ENCODE measurements at places on chromosomes 2 and 18.
A peak's percentile ranks its signal among the peaks of the same experiment; 100 is the strongest.

- no peak for DNase-seq
- no peaks in the 10 kb centered on the region for H3K4me1 ChIP-seq
- no peak overlapping the region for H3K27ac ChIP-seq
Measured at GRCh38 chr2:146209842-146210275, 1635.0 kb upstream of the ACVR2A start.

DNA sequence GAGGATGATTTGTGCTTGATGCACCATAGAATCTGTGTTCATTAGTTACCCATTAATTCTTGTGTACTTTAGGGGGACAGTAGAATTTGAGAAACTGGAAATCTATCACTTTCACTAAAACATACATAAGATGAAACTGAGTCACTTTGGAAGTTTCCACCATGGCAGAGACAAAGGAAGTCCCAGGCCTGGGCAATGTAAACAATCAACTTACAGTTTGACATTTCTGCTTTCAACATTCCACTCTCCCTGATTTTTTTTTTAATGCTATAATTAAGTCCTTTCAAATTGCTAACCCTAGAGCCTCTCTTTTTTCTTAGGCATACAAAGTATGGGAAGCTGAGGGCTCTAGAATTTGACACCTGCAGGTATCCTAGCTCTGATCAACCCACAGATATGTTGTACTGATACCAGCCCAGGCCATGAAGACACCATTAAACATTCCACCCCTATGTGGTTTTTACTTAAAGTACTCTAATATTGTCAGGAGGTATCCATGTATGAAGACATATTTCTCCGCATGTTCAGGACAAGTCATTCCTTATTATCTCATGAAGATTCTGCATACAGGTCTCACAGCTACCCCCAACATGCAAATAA is 88.5 kb upstream of the GLS start:
- peak overlapping the region; percentile 19 for H3K4me3 ChIP-seq
- peaks cover 2% of the 10 kb centered on the region for H3K36me3 ChIP-seq
- peaks cover 71% of the 10 kb centered on the region for H3K4me1 ChIP-seq
- no peaks in the 10 kb centered on the region for H3K27me3 ChIP-seq

DNA sequence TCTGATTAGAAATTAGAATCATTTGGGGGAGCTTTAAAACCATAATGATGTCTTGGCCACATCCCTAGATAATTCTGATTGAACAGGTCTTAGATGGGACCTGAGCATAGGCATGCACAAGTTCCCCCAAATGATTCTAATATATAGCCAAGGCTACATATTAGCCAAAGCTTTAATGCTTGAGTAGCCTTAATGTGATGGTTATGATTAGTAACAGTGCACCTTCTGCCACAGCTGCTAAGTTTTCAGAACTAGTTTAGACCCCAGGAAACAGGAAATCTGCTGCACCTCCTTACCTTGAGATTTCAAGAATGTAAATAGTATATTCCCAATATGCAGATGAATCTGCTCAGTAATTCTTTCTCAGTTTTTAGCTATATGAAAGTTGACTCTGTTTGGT is 119.8 kb downstream of the PTPN4 start:
- H3K4me3 ChIP-seq, result no peak overlapping the region
- H3K36me3 ChIP-seq, result peaks cover 1% of the 10 kb centered on the region
- no peak overlapping the region for H3K27ac ChIP-seq
- H3K27me3 ChIP-seq, result no peaks in the 10 kb centered on the region
- DNase-seq, result no peak
- peaks cover 4% of the 10 kb centered on the region for H3K4me1 ChIP-seq

GRCh38 chr18:7871560-7872456 is 304.7 kb downstream of the PTPRM start:
- H3K27me3 ChIP-seq, result peaks cover 3% of the 10 kb centered on the region
- H3K27ac ChIP-seq, result no peak overlapping the region

- H3K4me3 ChIP-seq, result no peak overlapping the region
- no peak for DNase-seq
- H3K27ac ChIP-seq, result no peak overlapping the region
- H3K36me3 ChIP-seq, result no peaks in the 10 kb centered on the region
- peaks cover 11% of the 10 kb centered on the region for H3K27me3 ChIP-seq
Measured at GRCh38 chr18:58180172-58180571, 136.1 kb downstream of the NEDD4L start.

GRCh38 chr18:292271-292670 is 24.4 kb upstream of the THOC1 start:
- H3K4me1 ChIP-seq, result no peaks in the 10 kb centered on the region
- no peak overlapping the region for H3K27ac ChIP-seq

DNA sequence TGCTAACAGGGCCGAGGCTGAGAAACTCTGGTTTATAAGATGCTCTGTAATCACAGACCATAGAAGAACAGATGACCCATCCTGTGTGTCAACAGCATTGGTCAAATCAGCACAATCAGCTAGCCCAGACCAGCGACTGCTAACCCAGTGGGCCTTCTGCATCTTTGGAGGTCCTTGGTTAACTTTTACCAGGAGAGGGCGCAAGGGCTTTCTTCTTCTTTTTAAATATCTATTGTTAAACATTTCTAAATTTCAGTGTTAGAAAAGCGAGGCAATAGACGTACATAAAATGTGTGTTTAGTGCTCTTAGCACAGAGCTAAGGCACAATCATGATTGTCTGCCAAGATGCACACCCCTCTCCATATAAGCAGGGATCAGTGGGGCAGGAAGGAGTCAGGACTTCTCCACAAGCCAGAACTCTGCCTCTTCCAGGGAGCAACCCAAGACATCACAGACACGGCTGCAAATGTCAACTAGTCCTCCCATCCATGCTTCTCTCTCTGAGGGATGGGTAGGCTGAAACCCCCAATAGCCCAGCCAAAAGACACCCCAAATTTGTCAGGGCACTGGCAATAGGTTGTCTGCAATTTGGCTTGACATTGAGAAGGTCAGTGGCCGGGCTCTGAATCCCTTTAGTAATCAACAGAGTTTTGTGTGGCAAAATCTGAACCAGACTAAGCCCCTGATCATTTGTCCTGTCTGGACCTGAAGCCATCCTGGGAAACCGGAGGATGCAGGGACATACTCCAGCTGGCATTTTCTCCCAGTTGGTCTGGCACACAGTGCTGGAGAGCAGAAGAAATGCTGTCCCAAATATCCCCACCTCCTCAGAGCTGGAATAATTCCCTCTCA is 188.2 kb downstream of the BCL2 start:
- H3K27me3 ChIP-seq, result no peaks in the 10 kb centered on the region
- no peak overlapping the region for H3K4me3 ChIP-seq
- H3K4me1 ChIP-seq, result peaks cover 31% of the 10 kb centered on the region
- DNase-seq, result peak; percentile 24
- H3K27ac ChIP-seq, result peak overlapping the region; percentile 18
- peaks cover 31% of the 10 kb centered on the region for H3K36me3 ChIP-seq

DNA sequence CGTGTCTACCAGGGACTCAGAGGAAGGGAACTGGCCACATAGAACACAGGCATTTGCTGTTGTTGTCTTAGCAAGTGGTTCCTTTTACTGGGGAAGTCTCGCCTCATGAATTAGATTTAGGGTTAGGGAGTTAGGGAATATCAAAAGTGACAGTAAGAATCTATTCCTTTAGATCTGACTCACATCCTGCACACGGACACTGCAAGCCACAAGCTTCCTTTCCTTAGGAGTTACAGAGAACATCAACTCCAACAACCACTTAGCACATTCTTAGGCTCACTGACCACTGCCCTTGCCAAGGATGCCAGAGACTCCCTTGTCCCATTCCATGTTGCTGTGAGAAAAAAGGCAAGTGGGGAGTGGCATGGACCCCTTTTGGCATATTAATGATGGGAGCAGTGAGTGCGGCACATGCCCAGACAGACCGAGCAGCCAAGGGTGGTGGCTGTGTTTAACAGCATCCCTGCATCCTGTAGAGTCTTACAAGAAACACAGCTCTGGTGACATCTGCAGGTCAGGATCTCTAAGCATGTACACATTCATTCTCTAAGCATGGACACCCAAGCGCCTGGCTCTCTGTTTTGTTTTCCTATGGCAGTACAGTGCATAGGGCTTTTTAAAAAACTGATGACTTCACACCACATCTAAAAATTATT is 745.6 kb upstream of the RAB6C start:
- DNase-seq, result no peak
- no peaks in the 10 kb centered on the region for H3K27me3 ChIP-seq
- no peaks in the 10 kb centered on the region for H3K36me3 ChIP-seq
- no peaks in the 10 kb centered on the region for H3K4me1 ChIP-seq

DNA sequence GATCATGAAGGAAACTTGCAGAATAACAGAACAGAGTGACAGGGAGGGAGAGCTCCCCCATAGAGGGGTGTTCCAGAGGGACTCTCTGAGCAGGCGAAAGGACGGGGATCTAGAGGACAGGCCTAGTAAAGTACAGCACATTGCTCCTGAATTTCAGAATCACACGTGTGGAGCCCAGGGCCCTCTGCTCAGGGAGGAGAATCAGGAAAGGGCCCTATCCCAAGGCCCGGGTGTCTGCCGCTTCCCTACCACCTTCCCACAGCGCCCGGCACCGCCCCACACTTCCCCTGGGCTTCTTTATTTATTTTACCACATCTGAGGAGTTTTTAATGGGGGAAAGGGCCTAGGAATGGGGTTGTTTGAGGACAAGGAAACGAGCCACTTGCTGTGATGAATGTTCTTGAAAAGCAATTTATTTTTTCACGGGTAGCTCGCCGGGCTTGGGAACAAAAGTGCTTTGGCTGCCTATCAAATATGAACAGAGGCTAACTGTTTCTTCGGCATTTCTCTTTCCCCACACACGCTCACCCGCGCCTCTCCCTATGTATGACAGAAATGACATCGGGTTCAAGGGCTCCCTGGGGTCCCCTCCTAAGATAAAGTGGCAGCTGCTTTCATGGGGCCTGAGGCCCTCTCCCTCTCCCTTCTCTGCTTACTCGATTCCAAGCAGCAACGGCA is 79.3 kb upstream of the GLI2 start:
- no peak for DNase-seq
- H3K27ac ChIP-seq, result no peak overlapping the region
- no peak overlapping the region for H3K4me3 ChIP-seq
- H3K4me1 ChIP-seq, result no peaks in the 10 kb centered on the region
- peaks cover 2% of the 10 kb centered on the region for H3K27me3 ChIP-seq

DNA sequence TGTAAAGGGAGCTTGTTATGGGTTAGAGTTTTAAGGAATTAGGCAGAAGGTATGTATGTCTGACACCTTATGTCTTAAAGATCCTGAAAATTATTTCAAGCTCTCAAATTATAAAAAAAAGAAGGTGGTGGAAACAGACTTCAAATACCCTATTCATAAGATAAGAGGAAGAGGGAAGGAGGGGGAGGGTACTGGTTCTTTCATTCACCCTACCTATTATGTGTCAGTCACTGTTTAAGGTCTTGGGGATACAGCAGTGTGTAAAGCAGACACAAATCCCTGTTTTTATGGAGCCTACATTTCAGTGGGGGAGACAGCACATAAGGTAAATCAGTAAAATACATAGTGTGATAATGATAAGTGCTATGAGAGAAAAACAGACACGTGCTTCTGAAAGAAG is 184.4 kb downstream of the FHOD3 start:
- H3K4me1 ChIP-seq, result no peaks in the 10 kb centered on the region
- H3K27me3 ChIP-seq, result peaks cover 3% of the 10 kb centered on the region
- H3K27ac ChIP-seq, result no peak overlapping the region

DNA sequence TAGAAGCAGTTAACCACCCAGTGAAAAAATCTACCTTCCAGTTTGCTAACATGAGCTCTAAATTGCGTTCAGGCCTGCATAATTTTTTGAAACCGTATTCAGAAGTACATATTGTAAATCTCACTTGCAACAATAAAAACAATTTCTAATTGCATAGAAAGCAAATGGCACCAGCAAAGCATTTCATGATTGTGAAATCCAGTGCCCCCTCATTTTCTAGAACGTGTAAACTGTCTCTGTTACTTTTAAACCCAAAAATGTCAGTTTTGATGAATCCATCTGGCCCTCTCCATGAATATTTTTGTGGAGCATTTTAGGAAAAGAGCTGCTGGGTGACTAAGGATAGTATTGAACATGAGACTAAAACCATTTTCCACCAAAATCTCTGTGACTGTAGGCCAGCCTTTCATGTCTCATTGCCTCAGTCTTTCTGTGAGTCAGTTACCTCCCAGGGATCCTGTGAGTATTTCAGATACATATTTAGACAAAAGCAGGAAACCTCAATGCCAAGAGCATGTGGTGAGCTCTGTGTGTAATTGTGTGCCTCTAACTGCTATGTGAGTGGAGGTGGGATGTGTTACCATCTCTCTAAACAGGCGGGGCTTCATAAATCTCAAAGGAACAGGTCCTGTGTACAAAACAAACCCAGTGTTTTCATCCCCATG is 477.8 kb upstream of the DCC start:
- no peaks in the 10 kb centered on the region for H3K36me3 ChIP-seq
- no peak overlapping the region for H3K27ac ChIP-seq
- no peaks in the 10 kb centered on the region for H3K4me1 ChIP-seq
- no peaks in the 10 kb centered on the region for H3K27me3 ChIP-seq

GRCh38 chr2:137729305-137729704 is 235.0 kb upstream of the HNMT start:
- no peak overlapping the region for H3K4me3 ChIP-seq
- no peaks in the 10 kb centered on the region for H3K27me3 ChIP-seq
- H3K36me3 ChIP-seq, result no peaks in the 10 kb centered on the region
- no peak for DNase-seq
- no peaks in the 10 kb centered on the region for H3K4me1 ChIP-seq

DNA sequence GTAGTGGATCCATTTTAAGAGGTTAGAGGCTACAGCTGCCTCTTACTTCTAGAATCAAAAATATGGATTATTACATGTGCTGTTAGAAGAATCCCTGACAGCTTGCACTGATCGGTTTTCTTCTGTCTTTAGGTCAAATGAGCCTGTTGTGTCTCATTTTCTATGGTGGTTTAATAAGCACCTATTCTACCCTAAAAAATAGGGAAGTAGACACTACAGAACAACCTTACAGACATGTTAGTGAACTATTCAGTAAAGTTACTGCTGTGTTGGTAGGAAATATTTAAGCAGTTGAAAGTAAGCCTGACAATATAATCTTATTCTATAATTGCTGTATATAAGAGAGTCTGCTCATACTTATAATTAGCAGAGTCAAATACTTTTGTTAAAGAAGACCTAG is 168.5 kb upstream of the NOSTRIN start:
- no peak for DNase-seq
- H3K4me1 ChIP-seq, result no peaks in the 10 kb centered on the region
- no peaks in the 10 kb centered on the region for H3K36me3 ChIP-seq
- H3K27me3 ChIP-seq, result no peaks in the 10 kb centered on the region

DNA sequence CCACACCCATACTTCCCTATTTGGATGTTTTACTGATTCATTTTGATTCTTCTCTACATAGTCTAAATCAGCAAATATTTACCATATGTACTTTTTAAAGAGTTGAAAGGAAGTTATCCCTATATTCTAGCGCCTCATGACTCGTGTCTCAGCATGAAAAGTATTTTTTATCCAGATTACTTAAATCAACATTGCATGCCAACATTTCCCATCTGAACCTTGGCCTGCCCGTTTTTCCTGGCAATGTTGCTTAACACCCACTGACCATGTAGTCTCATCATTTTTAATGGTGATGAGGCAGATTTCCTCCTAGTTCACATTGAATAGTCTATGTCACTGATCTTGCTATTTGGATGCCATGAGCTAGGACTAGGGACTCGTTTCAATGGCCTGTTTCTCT is 13.2 kb upstream of the SCYGR5 start:
- no peaks in the 10 kb centered on the region for H3K36me3 ChIP-seq

DNA sequence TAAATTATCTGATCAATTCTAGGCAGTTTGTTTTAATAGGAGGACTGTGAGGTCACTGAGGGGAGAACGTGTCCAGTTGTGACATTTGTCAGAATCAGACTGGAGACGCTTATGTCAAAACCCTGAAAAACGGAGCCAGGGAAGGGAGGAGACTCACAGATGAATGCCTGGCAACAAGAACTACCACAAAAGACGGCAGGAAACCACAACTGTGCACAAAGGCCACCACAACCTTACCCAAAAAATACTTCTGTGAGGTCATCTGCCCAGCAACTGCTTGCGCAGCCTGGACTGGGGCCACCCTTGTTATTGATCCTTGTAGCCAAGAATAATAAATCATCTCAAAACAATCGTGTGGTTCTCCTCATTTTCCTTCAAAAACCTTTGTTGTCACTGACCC is 173.0 kb upstream of the ALKAL2 start:
- H3K27me3 ChIP-seq, result peaks cover 51% of the 10 kb centered on the region
- peak; percentile 63 for DNase-seq
- no peak overlapping the region for H3K27ac ChIP-seq

Data from activated T-helper 1 cell treated with anti-CD3 and anti-CD28 coated beads, Interleukin-12 subunit alpha, Interleukin-12 subunit beta, Interleukin-2, Interleukin-4 antibody, amounts not matched to agents 30 ng/mL and 10 ng/mL and 1 ng/mL, durations not matched to agents 14 hours and 24 hours and 36 hours (primary cell).